ENCODE measurements at places on chromosomes 13 and 19. TPM values are rescaled to one million over a fixed set of nuclear protein-coding genes. Genes with fewer than 3 reads are reported as not detected.

Gene LNX2
- 10.7 TPM for total RNA-seq

Gene NALCN
- 21.6 TPM for total RNA-seq

Gene IER2
- total RNA-seq = 31.1 TPM

Gene AXL
- 5.8 TPM for total RNA-seq

Gene C1QTNF9B
- not detected for total RNA-seq

Gene RDH8
- total RNA-seq = not detected

GRCh38 chr19:38670921-38671398 is 23.5 kb downstream of the ACTN4 start:
- DNase-seq = peak; percentile 53

- DNase-seq = no peak
These were observed 21.8 kb downstream of the MTRF1 start for GRCh38 chr13:41241626-41242025.

- DNase-seq = no peak
These were observed 1.7 kb downstream of the SAMD1 start for GRCh38 chr19:14088634-14089411.

DNA sequence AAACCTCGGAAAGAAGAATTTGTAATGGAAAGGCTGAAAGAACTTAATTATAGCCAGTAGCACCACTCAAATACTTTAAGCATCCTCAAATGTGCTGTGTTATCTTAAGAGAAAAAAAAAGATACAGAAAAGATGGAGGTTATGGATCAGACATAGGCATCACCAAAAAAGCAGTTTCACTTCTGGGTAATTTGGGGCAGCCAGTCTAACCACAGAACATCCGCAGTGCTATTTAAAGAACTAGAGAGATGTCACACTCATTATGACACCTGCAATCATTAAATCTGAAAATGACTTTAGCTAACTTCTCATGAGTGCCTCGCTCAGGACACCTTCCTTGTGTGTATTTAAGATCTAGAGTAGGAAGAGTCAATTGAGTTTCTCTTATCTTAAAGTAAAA is 211.8 kb downstream of the RBM26 start:
- DNase-seq = no peak

DNA sequence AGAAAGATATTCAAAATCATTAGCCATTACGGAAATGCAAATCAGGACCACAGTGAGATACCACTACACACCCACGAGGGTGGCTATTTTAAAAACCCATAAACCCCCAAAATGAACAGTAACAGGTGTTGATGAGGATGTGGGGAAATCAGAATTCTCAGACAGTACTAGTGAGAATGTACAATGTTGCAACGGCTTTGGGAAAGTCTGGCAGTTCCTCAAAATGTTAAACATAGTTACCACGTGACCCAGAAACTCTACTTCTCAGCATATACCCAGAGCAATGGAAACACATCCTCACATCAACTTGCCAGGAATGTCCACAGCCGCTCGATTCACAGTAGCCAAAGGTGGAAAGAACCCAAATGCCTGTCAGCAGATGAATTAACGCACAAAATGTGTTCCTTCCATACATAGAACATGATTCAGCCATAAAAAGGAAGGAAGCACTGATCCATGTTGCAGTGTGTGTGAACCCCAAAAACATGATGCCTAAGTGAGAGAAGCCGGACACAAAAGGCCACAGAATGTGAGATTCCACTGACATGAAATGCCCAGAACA is 7.0 kb downstream of the PLVAP start:
- DNase-seq = peak; percentile 62

DNA sequence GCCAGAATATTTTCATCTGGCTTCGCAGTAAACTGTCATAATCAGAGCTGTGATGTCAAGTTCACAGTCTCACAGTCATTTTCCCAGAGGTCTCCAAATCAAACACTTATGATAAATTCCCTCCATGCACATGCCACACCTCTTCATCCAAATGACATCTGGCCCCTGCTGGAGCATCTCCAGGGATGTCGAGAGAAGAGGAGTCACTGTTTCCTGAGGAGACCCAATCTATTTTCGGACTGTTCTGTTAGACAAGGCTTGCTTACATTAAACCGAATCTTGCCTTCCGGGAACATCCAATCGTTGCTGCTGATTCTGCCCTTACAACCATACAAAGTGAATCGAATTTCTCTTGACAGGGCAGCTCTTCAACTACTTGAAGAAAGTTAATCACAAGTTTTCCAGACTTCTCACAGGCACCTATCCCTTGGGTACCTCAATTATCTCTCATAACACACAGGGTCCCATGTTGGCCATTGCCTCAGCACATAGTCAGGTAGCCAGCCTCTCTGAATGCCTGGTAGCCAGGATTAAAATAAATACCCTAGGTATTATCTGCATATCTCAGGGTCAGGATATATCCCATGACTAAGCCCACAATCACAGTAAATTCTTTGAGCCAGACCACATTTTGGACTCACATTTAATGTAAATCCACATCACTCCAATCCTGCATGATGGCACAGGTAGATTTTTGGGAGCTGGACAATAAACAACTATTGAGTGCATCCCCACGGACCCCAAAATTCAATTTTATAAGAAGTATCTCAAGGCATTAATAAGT is 182.5 kb downstream of the ABCC4 start:
- peak; percentile 42 for DNase-seq

DNA sequence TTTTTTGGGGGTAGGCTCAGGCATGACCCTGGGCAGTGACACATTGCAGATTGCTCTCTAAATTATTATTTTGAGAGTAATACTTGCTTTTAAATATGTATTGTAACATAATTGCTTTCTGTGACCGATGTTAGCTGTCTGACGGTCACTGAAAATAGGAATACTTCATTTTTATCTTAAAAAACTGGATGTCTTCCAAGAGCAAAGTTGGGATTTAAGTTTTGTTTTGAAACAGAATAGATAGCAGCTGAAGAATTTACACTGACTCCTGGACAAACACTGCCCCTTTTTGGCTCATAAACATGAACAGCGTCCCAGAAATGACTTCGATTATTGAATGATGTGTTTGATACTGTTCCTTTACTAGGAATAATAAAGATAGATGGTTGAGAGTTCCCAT is 535.9 kb downstream of the GPC5 start:
- no peak for DNase-seq

Measured in dermis microvascular lymphatic vessel endothelial cell (primary cell).